ENCODE measurements at places on chromosomes 6 and 20.
A peak's percentile ranks its signal among the peaks of the same experiment; 100 is the strongest.

DNA sequence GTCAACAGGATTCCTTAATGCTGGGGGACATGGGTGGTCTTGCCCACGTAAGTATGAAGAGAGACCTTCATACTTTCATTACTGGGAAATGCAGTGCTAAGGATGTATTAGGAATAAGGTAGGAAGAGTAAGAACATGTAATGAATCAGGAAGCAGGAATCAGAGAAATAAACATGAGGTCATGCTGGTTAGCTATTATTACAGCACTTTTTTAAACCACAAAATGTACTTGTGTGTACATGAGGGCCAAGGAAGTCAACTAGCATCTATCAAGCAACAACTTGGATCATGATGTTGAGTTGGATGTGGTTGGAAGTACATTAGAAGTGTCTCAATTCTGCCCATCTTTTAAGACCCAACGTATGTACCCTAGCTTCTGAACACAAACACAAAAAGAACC lies 63.5 kb upstream of the E2F3 start:
- no peak for DNase-seq

- DNase-seq, result no peak
These were observed 114.0 kb upstream of the CARMIL1 start for GRCh38 chr6:25165177-25165576.

- DNase-seq, result no peak
These were observed 11.4 kb upstream of the IFNGR1 start for GRCh38 chr6:137230547-137230946.

GRCh38 chr20:9518576-9519175 lies 4.3 kb downstream of the LAMP5 start:
- no peak for DNase-seq

DNA sequence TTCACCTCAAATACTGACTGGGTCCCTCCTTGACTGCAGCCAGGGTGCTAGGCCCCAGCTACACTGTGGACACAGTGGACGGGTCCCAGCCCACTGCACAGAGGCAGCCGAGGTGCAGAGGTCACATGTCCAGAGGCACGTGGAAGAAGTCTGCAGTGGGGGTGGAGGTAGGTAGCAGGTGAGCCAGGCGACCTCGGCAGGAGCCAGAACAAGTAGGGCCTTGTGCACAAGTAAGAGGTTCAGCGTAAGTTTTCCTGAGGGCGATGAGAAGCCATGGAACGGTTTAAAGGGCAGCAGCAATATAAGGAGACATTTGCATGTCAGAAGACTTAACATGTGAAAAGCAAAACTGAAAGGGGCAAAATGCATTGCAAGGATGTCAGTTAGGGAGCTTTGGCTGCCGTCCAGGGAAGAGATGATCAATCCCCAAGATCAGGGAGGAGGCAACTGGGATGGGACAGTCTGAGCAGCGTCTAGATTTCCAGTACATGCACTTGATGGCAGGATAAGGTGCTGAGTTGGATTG lies 49.7 kb upstream of the SNX9 start:
- no peak for DNase-seq

- peak; percentile 44 for DNase-seq
These were observed 13.0 kb downstream of the RPP21 start for GRCh38 chr6:30357678-30358540.

GRCh38 chr6:84135291-84135690 lies 92.2 kb downstream of the CEP162 start:
- DNase-seq, result no peak

- DNase-seq, result no peak
These were observed 145.7 kb upstream of the LRFN2 start for GRCh38 chr6:40732878-40733277.

DNA sequence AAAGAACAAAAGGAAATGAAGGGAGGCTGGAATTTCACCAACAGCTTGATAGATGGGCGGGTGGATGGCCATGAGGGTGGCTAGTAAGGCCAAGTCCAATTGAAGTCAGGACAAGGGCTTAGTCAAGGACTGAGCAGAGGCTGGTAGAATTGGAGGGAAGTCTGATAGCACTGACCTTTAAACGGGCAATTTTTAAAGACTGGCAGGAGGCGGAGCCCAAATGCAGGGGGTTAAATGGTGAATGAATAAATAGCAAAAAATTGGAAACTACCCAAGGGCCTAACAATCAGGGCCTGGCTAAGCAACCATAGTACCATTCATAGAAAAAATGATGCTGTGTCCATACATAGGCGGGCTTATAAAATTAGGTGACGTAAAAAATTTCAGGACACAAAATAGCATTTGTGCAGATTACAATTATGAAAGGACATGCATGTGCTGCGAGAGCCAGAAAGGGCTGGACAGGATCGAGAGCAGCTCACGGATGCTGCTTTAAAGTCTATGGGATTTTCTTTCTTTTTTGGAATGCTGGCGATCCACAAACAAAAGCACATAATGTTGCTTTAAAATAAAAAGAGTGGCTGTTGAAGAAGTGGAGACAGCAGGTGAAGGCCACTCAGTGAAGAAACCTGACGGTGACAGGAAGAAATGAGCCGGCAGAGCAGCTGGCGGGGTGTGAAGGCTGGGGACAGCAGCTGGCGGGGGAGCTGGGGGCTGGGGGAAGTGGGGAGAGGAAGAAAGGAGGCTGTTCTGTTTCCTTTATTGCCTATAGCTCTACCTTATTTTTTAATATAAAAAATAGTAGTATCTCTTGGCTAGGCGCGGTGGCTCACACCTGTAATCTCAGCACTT lies 42.8 kb upstream of the TAF8 start:
- DNase-seq, result no peak

DNA sequence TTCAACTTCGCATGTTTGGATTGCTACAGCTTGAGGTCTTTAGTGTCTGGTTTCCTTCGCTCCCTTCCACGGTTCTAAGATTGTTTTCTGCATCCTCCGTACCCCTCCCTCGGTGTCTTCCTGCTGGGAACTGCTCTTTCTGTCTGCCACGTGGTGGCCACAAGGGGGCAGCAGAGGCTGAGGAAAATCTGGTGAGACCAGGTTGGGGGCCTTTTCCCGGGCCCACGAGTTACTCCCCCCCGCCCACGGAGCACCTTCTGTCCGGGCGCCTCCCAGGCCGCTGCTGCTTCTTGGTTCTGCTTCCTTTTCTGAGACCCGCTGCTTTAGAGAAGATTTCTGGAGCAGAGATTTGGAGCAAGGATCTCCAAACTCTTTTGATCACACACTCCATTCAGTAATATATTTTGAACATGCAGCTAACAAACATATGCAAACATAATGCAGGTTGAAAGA lies 21.1 kb upstream of the NOTCH4 start:
- peak; percentile 56 for DNase-seq

- DNase-seq, result no peak
These were observed 163.1 kb upstream of the THEMIS start for GRCh38 chr6:128063850-128064539.

GRCh38 chr6:54183616-54184015 lies 72.4 kb downstream of the MLIP start:
- no peak for DNase-seq

Measured in fibroblast of skin of left quadriceps (primary cell).